ENCODE measurements at places on chromosomes 6 and 20. TPM values are rescaled to one million over a fixed set of nuclear protein-coding genes. Genes with fewer than 3 reads are reported as not detected.

GRCh38 chr6:9914951-9915350 lies 499.9 kb downstream of the TFAP2A start:
- no peak for DNase-seq

GRCh38 chr20:46689754-46690085 lies 476 bp upstream of the TP53RK start:
- no peak for DNase-seq

GRCh38 chr6:30727920-30728553 lies 7.9 kb downstream of the TUBB start:
- no peak for DNase-seq

DNA sequence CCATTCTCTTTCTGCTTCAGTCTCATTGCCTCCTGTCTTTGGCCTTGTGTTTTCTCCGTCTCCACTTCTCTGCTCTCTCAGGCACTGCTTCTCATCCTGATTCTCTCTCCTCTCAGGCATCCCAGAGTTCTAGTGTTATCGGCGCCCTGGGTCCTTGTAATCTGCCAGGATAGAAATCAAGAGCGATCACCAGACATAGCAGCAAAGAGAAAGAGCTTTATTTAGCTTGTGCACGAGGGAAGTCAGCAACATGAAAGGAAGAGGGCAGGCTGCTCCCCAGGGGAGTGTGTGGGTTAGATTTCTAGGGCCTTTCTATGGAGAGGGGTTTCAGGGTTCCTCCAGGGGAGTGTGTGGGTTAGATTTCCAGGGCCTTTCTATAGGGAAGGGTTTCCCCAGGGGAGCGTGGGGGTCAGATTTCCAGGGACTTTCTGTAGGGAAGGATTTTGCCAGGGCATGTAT lies 32.5 kb downstream of the SUN5 start:
- DNase-seq = no peak

- no peak for DNase-seq
These were observed 656.6 kb upstream of the MAP3K7 start for GRCh38 chr6:91243436-91243835.

DNA sequence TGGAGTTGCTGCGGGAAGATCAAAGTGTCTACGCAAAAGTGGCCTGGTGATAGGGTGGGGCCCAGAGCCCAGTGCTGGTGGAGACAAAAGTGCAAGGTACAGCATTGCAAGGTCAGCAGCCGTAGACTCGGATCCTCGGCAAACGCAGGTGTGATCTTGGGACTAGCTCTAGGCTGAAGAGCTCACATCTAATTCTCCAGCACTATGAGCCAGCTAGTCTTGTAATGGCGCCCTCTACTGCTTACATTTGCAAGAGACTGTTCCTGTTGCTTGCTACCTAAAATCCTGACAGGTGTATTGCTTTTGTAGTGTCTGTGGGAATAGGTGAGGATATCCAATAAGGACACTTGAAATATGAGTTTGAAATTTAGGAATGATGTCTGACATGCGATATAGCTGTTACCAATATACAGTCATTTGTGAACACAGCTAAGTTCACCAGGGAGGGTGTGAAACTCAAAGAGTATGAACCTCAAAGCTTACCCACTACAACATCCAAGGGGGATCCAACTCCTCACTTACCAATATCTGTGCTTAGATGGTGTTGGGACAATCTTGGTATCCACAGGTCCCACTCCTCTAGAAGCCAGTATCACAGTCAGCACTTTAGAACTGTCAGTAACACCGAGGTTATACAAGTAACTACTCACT lies 58.4 kb downstream of the PDE7B start:
- DNase-seq = peak; percentile 47

GRCh38 chr20:4674672-4675071 lies 47.0 kb upstream of the PRND start:
- no peak for DNase-seq

The PTCRA gene
- total RNA-seq = not detected

The SLC12A5 gene
- total RNA-seq = not detected

The SYTL3 gene
- total RNA-seq = 2.8 TPM
